ENCODE measurements at places on chromosomes 12 and 14.
A peak's percentile ranks its signal among the peaks of the same experiment; 100 is the strongest.

- DNase-seq, result no peak
These were observed 60.0 kb downstream of the ITPK1 start for GRCh38 chr14:93055651-93056115.

GRCh38 chr12:68905733-68906132 lies 27.2 kb downstream of the CPM start:
- no peak for DNase-seq

GRCh38 chr12:92717202-92717601 lies 14.4 kb downstream of the PLEKHG7 start:
- no peak for DNase-seq

DNA sequence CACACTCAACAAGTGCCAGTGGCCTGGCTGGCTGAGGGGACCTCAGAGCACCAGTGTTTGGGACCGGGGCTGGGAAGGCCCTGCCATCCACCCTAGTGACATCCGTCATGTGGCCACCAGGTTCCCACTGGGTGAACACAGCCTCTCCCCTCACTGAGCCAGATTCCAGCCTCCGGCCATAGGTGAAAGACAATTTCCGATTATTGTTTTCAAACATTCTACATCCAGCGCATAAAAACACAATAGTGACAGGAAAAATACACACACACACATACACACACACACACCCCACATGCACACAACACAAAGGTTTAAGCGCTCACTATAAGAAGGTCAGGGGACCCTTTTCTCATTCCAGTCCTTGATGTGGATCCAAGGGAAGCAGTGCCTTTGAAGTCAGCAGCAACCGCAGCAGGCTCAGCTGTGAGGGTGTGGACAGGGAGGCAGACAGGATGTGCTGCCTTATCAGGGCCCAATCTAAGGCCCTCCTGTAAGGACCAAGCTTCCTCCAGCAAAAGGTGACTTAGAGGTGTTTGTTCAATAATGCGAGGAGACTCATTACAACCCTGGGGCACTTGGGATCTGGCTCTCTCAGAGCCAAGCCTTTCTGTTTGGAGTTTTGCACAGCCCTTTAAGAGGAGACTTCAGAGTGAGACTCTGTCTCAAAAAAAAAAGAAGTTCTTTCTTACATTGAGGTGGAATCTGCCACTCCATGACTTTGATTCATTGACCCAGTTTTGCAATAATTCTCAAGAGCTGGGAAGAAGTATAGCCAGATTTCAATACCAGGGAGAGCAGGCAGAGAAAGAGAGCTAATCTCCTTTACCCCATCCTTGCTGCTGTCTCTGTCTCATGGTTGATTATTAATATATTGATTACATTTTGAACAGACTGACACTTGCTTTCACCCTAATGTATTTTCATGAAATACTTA lies 227.8 kb downstream of the ZFP36L1 start:
- no peak for DNase-seq

- no peak for DNase-seq
These were observed 494.3 kb downstream of the CCER1 start for GRCh38 chr12:90460681-90461080.

DNA sequence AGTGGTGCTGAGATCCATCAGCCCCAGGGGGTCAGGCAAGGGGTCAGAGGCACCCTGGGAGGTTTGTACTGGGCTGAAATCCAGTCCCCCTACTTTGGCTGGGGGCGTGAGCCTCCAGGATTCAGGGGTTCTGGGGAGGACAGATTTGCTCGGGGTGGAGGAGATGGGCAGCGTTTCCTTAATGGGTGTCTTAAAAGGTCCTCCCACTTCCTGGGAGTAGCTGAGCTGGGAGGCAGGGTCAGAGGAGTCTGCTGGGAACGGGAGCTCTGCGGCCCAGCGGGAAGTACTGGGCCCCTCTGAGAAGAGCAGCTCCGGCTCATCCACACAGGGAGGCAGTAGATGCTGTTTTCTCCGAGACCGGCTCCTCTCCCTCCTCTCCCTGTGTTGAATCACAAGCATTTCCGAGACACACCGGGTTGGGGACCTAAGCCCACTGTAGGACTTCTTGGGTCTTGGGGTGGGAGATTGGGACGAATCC lies 2.1 kb upstream of the TEX52 start:
- no peak for DNase-seq

GRCh38 chr12:25524366-25524765 lies 28.7 kb downstream of the LMNTD1 start:
- DNase-seq, result no peak

GRCh38 chr12:27285403-27285802 lies 41.3 kb downstream of the STK38L start:
- no peak for DNase-seq

DNA sequence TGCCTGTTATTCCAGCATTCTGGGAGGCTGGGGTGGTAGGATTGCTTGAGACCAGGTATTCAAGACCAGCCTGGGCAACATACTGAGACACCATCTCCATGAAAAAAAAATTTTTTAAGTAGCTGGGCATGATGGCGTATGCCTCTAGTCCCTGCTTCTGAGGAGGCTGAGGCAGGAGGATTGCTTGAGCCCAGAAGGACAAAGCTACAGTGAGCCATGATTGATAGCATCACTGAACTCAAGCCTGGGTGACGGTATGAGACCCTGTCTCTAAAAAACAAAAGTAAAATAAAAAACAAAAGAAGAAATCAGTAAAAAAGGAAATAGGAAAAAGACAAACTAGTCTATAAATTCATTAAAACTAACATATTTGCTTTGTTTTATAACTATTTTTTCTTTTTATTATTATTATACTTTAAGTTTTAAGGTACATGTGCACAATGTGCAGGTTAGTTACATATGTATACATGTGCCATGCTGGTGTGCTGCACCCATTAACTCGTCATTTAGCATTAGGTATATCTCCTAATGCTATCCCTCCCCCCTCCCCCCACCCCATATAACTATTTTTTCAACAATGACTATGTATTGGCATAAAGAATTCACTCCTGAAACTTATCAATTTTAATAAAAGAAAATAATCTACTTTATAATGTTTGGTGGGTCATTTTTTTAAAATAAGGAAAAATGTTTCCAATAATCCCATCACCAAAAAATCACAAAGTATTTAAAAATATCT lies 15.4 kb upstream of the AP4S1 start:
- DNase-seq, result no peak

- no peak for DNase-seq
These were observed 191.1 kb downstream of the GRIN2B start for GRCh38 chr12:13790317-13790716.

DNA sequence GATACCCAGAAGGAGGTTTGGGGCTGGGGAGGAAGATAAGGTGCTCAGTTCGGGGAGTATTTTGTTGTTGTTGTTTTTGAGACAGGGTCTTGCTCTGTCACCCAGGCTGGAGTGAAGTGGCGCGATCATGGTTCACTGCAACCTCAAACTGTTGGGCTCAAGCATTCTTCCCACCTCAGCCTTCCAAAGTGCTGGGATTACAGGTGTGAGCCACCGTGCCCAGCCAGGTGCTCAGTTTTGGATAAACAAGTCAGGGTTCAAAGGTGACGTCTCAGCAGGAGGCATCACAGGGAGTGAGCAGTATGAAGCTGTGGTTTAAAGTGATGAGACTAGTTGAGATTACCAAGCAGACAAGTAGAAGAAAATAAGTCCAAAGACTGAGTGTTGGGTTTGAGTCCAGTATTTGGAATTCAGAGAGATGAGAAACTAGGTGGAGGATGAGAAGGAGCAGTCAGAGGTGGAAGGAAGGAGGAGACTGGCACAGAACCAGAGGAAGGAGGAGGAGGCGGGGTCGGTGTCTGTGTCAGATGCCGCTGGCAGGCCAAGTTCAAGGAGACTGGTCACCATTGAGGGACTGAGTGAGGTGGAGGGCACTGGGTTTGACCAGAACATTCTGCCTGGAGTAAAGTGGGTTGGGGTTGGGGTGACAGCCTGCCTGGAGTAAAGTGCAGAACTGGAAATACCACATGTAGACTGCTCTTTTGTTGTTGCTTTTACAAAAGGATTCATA lies 16.1 kb downstream of the SLC35E3 start:
- no peak for DNase-seq

- no peak for DNase-seq
These were observed 4.1 kb upstream of the CYP46A1 start for GRCh38 chr14:99679996-99680395.

GRCh38 chr12:13631873-13632272 lies 349.5 kb downstream of the GRIN2B start:
- DNase-seq, result no peak

- DNase-seq, result no peak
These were observed 10.0 kb upstream of the AMHR2 start for GRCh38 chr12:53413485-53414204.

DNA sequence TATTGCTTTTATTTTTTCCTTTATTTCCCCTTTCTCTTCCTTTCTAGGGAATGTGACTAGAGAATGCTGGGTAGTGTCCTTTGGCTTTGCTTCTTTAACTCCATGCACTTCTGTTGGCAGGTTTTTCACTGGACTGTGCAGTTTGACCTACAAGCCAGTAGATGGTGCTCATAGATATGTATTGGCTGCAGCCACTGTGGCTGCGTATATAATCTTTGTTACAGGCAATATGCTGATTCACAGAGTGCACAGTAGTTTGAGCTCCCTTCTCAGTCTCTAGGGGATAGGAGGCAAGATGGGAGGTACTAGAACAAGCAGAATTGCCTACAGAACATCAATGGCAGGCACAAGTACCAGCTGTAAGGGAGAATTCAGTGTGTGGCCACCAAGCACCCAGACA lies 503.5 kb downstream of the LRFN5 start:
- no peak for DNase-seq

GRCh38 chr12:17579205-17580026 lies 510.6 kb downstream of the RERGL start:
- peak; percentile 35 for DNase-seq

DNA sequence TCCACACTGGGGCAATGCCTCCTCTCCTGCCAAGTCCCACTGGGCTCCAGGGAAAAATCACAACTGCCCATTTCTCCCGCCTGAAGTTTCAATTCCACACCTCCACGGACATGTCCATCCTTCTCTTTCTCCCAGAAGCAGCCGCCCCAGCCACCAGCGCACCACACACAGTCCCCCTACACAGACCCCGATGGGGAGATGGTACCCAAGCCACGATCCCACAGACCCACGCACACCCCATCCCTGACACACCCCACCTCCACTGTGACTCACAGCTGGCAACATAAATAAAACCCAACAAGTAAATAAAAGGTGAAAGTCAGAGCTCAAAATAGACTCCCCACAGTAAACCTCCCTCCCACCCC lies 2.6 kb downstream of the MSI1 start:
- no peak for DNase-seq

DNA sequence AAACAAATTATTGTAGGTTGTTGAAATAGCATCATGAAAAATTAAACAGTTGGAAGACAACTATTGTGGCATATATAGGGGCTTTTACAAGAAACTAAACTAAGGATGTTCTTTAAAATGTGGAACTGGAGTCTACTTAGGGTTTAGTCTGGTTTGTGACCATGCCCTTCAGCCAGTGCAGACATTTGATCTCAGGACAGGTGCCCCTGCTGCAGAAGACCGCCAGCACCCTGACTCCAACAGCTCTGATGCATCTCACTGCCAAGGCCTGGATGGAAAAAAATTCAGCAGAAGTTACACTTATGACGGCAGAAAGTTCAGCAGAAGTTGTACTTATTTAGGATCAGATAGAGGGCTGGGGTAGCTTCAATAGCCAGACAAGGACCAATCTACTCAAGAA lies 51.5 kb downstream of the TMEM117 start:
- DNase-seq, result no peak

DNA sequence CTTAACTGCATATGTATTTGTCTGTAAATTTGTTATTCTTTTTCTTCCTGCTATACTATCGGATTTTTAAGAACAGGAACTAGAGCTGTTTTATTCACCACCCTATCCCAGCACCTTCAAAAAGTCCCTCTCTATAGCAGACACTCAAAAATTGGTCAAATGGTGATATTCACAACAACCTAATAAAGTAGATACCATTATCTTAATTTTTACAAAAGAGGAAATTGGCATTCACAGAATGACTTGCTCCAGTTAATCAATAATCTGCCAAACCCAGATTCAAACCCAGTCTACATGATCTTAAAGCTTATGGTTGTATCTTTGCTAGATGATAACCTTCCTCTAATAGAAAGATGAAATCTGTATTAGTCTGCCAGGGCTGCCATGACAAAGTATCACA lies 426.6 kb downstream of the EGLN3 start:
- DNase-seq, result no peak

- DNase-seq, result no peak
These were observed at the start of gene NTF3 for GRCh38 chr12:5432011-5432400. NTF3 (plus strand) TSS chr12:5432108; CDS start chr12:5432325, 217 bp downstream.

DNA sequence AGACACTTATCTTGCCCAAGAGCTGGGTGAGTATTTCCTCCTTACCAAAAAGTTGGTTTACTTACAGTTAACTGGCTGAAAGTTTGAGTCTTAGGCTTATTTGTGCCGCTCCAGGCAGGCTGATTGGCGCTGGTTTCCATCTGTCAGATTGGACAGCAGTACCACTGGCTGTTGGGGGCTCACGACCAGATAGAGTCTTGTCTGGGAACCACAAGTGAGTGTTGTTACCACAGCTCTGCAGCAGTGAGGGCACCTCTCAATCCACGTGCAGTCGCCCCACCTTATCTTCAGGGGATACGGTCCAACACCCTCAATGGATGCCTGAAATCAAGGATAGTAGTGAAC lies 58.9 kb downstream of the DDX51 start:
- DNase-seq, result no peak

DNA sequence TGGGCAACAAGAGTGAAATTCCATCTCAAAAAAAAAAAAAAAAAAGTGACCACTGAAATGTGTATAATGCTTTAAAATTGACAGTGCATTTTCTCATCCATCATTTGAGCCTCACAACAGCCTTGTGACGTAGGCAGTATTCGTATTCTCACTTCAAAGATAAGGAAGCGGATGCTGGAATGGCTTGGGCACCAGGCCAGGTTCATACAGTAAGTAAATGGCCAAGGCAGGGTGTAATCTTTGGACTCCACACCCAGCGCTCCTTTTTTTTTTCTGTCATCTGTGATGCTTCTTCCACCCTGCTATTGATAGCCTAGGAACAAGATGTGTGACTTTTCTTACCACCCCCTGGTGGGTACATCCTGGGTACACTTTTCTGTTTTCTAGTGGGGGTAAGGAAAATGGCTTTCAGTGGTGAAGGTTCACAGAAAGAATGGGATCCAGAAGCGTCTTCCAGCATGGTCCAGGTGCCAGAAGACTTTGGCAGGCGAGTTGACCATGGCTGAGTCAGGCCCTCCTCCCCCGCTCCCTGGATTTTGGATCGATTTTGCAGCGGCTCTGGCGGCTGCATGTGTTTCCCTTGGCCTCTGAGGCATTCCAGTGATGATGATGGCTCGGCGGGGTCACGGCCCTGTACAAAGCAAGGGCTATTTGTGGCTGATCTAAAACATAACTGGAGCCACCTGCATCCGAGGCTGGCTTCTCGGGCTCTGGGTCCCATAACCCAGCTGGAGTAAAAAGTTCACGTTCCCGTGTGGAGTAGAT lies 110.6 kb downstream of the CACNA1C start:
- DNase-seq, result no peak

GRCh38 chr14:20801726-20802125 lies 918 bp downstream of the RNASE1 start:
- no peak for DNase-seq

DNA sequence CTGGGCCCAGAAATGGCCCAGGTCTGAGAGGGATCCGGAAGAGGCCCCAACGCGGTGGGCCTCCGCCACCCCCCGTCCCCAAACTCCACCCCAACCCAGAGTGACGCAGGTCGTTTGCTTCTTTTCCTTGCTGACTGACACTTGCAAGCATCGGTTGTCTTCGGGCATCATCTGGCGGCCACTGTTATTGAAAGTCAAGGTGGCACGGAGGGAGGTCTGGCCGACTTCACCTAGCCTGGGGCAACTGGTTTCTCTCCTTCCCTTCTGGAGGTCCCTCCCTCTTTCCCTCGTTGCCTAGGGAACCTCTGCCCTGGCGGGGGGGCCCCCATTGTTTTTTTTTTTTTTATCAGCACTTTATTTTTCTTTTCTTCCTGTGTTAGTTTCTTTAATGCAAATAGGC lies 241.8 kb downstream of the ALG10 start:
- DNase-seq, result no peak
